Omental fat pad (tissue), 4 donors: ENCODE measurements at places on chromosomes 7 and 10. TPM values are rescaled to one million over a fixed set of nuclear protein-coding genes. Genes with fewer than 3 reads are reported as not detected.

- DNase-seq: no peak
Measured at GRCh38 chr7:26398756-26399509, 107.3 kb downstream of the SNX10 start.

The RHOBTB1 gene
- total RNA-seq: 14.3 TPM

- no peak for DNase-seq
Measured at GRCh38 chr10:14397066-14397465, 66.3 kb upstream of the FRMD4A start.

DNA sequence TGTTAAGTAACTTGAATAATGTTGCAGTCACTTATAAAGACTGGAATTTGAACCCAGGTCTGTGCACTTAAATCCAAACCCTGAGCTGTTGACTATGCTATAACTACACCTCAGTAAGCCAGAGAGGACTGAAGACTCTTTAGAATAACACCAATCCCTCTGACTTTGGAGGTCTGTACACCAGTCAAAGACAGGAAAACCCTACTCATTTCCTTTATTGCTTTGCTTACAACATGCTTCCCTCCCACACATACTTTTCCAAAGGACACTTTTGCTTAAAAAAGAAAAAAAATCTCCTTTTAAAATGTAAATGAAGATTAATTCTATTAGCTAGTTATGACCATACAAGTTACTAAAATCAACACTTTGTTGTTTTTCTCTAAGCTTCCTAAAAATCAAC lies 184.7 kb upstream of the KCTD7 start:
- no peak for DNase-seq

The HIF1AN gene
- total RNA-seq: 9.1 TPM

DNA sequence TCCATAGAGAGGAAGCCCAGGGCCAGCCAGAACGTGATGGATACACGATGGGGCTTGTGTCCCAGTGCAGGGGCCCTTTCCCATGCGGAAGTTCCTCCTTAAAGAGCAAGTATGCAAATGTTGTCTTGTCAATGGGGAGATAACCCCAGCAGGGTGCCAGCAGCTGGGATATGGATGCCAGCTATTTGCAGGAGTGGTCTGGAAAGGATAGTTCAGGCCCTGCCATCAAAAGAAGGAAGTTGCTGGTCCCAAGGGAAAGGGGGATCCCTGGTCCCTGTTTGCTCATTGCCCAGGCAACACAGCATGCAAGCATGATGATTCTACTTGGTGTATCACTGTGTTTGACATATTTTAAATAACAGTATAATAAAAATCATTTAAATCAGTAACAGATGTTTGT lies 73.1 kb upstream of the HECW1 start:
- DNase-seq: no peak

The ZNF37A gene
- 27.0 TPM for total RNA-seq

- DNase-seq: no peak
Measured at GRCh38 chr10:52874581-52874980, 102.0 kb upstream of the MBL2 start.

The HECW1 gene
- total RNA-seq: 0.12 TPM

The ZNF488 gene
- total RNA-seq: not detected

- DNase-seq: no peak
Measured at GRCh38 chr7:112790586-112791003, 402 bp upstream of the TMEM168 start.

DNA sequence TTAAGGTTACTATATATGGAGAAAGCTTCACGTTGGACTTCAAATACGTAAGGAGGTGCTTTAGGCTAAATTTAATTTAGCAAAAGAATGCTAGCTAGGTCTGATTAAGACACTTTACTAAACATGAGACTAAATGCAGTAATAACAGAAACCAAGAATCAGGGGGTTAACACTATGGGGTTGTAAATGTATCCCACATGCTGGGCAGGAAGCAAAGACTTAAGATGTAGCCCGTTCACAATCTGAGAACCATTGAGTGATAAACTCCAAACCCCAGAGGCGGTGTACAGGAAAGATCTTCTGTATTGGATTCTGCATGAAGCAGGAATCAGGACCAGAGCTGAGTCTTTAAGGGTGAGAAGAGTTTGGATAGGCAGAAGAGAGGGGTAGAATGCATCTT lies 60.4 kb downstream of the FZD1 start:
- no peak for DNase-seq

The FXYD4 gene
- not detected for total RNA-seq
